ENCODE measurements at places on chromosomes 12 and 14.

GRCh38 chr14:83624541-83624940 is 1905.4 kb upstream of the FLRT2 start:
- H3K27me3 ChIP-seq = no peaks in the 10 kb centered on the region
- H3K4me1 ChIP-seq = no peaks in the 10 kb centered on the region
- H3K4me3 ChIP-seq = no peak overlapping the region
- H3K27ac ChIP-seq = no peak overlapping the region

DNA sequence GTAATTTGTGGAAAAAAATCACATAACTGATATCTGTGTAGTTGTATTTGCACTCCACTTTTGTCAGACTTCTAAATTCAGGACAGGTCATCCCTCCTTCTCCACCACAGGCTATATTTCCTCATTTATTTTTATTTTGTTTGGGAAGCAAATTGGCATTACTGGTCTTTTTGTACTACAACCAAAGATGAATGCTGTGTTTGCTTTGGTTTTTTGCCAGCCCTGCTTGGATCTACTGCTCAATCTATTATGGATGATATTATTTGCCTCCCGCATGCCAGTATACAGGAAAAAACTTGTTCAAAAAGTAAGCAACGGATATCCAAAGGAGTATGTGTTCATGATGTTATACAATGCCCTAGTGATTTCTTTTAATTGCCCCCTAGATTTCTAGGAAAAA is 948.8 kb downstream of the TRHDE start:
- no peaks in the 10 kb centered on the region for H3K27me3 ChIP-seq
- no peak for DNase-seq
- no peak overlapping the region for H3K27ac ChIP-seq
- no peak overlapping the region for H3K4me3 ChIP-seq

- H3K4me1 ChIP-seq = no peaks in the 10 kb centered on the region
- H3K27ac ChIP-seq = no peak overlapping the region
- DNase-seq = no peak
- no peaks in the 10 kb centered on the region for H3K36me3 ChIP-seq
Measured at GRCh38 chr14:59570122-59570521, 6.5 kb downstream of the CCDC175 start.

GRCh38 chr14:104107101-104107581 is 21.6 kb downstream of the ASPG start:
- H3K36me3 ChIP-seq = no peaks in the 10 kb centered on the region
- H3K4me1 ChIP-seq = no peaks in the 10 kb centered on the region
- no peaks in the 10 kb centered on the region for H3K27me3 ChIP-seq
- no peak overlapping the region for H3K4me3 ChIP-seq
- DNase-seq = peak; percentile 43

GRCh38 chr12:99600388-99600787 is 47.2 kb upstream of the GARIN6 start:
- no peak for DNase-seq
- no peak overlapping the region for H3K27ac ChIP-seq
- no peaks in the 10 kb centered on the region for H3K36me3 ChIP-seq
- H3K27me3 ChIP-seq = no peaks in the 10 kb centered on the region

DNA sequence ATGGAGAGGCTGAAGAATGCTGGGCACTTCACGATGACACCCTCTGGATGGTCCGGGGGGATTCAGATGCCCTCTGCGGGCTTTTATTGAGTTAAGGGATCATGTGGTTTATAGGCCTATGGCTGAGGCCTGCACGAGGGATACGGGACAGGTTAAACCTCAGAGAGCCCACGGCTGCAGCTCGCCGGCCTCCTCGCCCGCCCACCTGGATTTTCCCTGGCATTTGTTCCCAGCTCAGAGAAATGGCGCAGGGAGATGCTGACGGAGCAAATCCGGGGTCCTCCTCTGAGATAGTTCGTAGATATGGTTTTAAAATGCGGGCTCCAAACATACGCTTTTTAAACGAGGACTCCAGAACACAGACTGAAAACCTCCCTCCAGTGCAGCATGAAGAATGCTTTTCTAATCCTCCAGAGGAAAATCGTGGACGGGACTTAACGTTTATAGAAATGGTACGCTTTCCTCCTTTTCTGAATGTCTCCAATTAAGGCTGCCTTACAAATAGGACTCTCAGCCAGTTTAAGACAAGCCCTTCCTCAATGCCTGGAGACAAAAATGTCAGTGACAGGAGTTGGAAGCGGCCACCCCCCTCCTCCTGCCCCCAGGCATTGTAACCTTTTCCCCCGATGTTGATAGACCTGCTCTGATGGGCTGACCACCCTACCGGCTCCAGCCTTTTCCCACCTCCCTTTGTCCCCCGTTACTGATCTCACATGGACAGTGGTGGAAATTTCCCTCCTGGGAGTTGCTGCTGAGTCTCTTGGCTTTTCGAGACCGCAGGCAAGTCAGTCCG is 16.6 kb downstream of the CCND2 start:
- no peak overlapping the region for H3K4me3 ChIP-seq
- DNase-seq = no peak
- H3K27ac ChIP-seq = peak overlapping the region; percentile 57
- H3K27me3 ChIP-seq = peaks cover 5% of the 10 kb centered on the region
- no peaks in the 10 kb centered on the region for H3K36me3 ChIP-seq

DNA sequence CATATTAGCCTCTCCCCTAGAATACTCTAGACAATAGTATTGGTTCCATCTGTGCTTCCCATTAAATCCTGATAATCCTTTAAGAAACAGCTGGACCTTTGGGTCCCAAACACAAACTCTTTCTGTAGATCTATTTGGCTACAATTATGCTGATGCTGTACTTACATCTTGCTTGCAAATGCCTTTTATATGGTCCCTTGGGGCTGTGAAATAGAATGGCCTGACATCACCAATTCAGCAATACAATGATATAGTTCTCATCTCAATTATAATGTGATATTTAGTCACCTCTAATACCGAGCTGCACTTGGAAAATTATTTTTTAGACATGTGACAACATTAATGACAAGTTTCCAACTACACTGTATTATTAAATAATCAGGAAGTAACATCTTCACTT is 261.5 kb downstream of the SOX5 start:
- H3K4me3 ChIP-seq = no peak overlapping the region
- H3K4me1 ChIP-seq = no peaks in the 10 kb centered on the region
- DNase-seq = no peak
- no peaks in the 10 kb centered on the region for H3K27me3 ChIP-seq
- H3K36me3 ChIP-seq = no peaks in the 10 kb centered on the region
- H3K27ac ChIP-seq = no peak overlapping the region

GRCh38 chr14:31166271-31166561 is 41.4 kb downstream of the HECTD1 start:
- no peak overlapping the region for H3K4me3 ChIP-seq
- H3K27me3 ChIP-seq = no peaks in the 10 kb centered on the region
- H3K36me3 ChIP-seq = no peaks in the 10 kb centered on the region
- no peaks in the 10 kb centered on the region for H3K4me1 ChIP-seq

- H3K4me1 ChIP-seq = no peaks in the 10 kb centered on the region
- no peaks in the 10 kb centered on the region for H3K27me3 ChIP-seq
- no peak overlapping the region for H3K4me3 ChIP-seq
- peaks cover 8% of the 10 kb centered on the region for H3K36me3 ChIP-seq
Measured at GRCh38 chr12:108525681-108526080, 10.6 kb downstream of the FICD start.

- H3K27ac ChIP-seq = peak overlapping the region; percentile 26
- H3K4me3 ChIP-seq = no peak overlapping the region
- no peaks in the 10 kb centered on the region for H3K27me3 ChIP-seq
- H3K4me1 ChIP-seq = no peaks in the 10 kb centered on the region
Measured at GRCh38 chr14:57009585-57010515, 199.6 kb upstream of the OTX2 start.

DNA sequence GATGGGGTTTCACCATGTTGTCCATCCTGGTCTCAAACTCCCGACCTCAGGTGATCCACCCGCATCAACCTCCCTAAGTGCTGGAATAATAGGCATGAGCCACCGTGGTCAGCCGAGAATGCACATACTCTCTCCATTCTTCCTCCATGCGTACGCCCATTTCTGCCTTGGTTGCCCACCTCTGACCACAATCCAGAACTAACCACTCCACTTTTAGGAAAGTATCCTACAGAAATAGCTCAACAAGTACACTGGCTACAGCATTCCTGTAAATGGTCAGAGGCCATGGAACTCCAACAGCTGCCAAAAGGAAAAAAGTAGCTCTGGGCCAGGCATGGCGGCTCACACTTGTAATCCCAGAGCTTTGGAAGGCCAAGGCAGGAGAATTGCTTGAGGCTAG is 60.7 kb downstream of the IRF2BPL start:
- no peaks in the 10 kb centered on the region for H3K4me1 ChIP-seq
- no peak overlapping the region for H3K27ac ChIP-seq
- H3K36me3 ChIP-seq = no peaks in the 10 kb centered on the region
- no peaks in the 10 kb centered on the region for H3K27me3 ChIP-seq
- no peak for DNase-seq
- H3K4me3 ChIP-seq = no peak overlapping the region

DNA sequence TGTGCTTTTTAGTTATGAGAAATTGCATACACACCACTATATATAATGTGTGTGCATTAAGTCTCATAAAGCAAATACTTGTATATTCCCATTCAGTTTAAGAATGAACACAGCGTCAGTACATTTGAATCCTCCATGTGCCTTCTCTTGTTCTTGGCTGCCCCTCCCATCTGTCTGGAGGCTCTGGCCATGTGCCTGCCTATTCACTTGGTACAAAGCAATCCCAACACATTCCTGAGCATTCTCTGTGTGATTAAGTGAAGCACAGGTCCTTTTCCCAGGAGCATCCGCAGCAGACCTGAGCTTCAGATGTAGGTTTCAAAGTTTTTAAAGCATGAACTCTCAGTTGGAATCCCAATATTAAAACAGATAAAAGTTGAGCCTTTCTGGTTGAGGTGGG is 58.7 kb downstream of the POLR3B start:
- H3K27ac ChIP-seq = no peak overlapping the region
- H3K27me3 ChIP-seq = no peaks in the 10 kb centered on the region
- no peaks in the 10 kb centered on the region for H3K36me3 ChIP-seq
- no peak for DNase-seq
- H3K4me3 ChIP-seq = no peak overlapping the region

DNA sequence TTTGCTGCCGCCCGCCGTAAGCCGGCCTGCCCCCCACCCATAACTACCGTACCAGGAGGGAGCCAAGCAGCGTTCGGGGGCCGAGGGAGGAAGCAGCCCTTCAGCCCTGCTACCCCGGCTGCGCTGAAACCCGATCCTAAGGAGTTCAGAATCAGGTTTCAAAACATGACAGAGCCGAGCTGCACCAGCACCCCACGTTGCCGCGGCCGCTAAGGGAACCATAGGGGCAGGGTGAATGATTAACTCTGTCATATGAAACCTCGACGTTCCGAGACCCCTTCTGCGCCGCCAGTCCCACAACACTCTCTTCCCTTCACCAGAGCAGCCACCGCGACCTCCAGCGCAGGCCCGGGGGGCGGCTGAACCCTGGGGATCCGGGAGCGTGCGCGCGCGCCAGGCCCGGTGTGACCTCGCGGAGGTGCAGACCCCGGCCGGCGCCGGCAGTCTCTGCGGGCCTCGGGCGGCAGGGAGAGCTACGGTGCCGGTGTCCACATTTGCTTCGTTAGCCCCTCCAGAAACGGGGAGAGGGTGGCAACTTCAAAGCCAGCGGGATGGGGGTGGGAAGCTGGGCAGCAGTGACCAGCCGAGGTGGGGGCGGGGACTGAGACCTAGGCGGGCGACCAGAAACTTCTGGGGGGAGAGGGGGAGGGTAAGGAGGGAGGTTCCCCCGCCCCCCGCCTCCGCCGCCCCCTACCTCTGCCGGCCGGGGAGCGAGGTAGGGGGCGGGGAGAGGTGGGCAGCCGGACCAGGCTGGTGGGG is 1.6 kb downstream of the SIX4 start:
- H3K36me3 ChIP-seq = no peaks in the 10 kb centered on the region
- peak overlapping the region; percentile 69 for H3K4me3 ChIP-seq
- no peaks in the 10 kb centered on the region for H3K27me3 ChIP-seq
- no peaks in the 10 kb centered on the region for H3K4me1 ChIP-seq
- peak overlapping the region; percentile 63 for H3K27ac ChIP-seq

- no peaks in the 10 kb centered on the region for H3K27me3 ChIP-seq
- no peak for DNase-seq
- H3K4me1 ChIP-seq = peaks cover 8% of the 10 kb centered on the region
- H3K4me3 ChIP-seq = no peak overlapping the region
- H3K36me3 ChIP-seq = no peaks in the 10 kb centered on the region
Measured at GRCh38 chr12:26010293-26010821, 51.9 kb downstream of the RASSF8 start.

GRCh38 chr12:49456131-49456679 is 82.6 kb upstream of the KCNH3 start:
- no peaks in the 10 kb centered on the region for H3K4me1 ChIP-seq
- no peak overlapping the region for H3K27ac ChIP-seq
- H3K36me3 ChIP-seq = no peaks in the 10 kb centered on the region
- no peaks in the 10 kb centered on the region for H3K27me3 ChIP-seq
- no peak for DNase-seq
